ENCODE measurements at places on chromosomes 7 and 10.

GRCh38 chr10:103960103-103960502, 6.8 kb upstream of the SLK start:
- no peak for DNase-seq

DNA sequence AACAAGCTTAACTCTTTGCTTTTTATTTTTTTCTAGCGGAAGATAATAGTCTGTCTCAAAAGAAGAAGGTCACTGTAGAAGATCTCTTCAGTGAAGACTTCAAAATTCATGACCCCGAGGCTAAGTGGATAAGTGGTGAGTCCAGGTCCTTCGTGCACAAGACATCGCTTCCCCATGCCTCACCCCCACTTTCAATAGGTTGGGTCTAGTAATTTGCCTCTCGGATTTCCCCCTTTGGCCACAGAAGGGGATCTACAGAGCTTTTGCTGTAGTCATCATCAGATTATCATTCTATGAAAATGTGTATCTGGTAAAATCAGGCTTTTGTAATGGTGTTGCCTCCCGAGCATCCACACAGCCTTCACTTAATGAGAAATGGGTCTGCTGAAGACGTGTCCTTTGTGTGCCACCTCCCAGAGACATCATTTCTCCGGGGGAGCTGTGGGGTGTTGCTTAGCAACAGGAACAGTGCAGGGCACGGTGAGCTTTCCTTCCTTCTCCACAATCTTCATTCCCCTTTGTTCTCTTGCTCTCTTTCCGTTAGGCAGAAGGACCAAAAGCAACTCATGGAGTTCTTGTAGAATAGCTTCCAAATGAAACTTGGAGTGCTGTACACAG, 422.8 kb downstream of the DPP6 start:
- no peak for DNase-seq

GRCh38 chr10:128814782-128815181, 652.3 kb upstream of the MGMT start:
- DNase-seq = no peak

DNA sequence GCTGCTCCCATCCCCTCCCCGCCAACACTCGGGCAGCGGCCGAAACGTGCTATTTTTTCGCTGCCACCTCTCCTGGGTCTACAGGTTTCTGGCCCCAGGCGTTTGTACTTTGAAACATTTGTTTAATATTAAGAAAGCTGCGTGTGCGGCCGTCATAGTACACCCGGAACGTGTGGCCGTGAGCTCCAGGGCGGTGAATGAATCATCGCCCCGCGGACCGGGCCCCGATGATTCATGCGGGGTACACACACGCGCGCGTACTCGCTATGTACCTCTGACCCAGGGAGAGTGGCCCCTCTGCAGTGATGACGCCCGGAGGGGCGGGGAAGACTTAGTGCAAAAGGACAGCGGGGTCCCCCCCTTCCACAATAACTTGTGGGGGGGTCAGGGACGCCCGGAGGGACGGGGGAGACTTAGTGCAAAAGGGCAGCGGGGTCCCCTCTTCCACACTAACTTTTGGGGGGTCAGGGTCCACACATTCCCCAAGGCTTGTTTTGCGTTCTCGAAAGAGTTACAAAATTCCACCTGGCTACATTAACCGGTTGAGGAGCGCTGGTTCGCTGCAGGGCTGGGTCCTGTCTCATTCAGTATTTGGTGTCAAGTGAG, 56.5 kb upstream of the PCGF5 start:
- peak; percentile 80 for DNase-seq

DNA sequence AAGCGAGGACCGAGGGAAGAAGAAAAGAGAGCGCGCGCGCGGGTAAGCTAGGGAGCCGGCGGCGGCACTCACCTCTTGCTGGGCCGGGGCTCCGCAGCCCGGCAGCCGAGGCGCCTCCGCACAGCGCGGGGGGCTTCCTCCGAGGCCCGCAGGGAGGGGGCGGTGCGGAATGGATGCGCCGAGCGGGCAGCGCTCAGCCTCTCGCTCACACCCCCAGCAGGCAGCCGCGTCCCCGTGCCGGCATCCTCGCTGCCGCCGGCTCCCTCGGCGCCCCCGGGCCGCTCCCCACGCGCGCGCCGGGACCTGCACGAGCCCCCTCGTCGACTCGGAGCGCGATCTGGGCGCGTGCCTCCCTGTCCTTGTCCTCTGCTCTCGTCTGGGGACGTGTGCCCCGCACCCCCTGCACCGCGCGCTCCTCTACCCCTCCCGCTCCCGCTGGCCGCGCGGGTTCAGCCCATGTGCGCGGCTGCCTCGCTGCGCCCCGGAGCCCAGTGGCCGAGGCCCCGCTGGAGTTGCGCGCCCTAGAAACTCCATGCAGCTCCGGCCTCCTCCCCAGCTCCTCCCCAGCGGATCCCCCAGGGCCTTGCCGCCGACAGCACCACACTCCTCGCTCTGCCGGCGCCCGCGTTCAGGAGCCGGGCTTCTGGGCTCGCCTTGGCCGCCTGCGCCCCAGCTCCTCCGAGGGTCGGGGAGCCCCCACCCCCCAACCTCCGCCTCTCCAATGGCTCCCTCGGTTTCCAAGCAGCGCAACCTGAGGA, 75.3 kb downstream of the CALN1 start:
- no peak for DNase-seq

GRCh38 chr10:130179640-130180039, 43.4 kb downstream of the GLRX3 start:
- peak; percentile 68 for DNase-seq

DNA sequence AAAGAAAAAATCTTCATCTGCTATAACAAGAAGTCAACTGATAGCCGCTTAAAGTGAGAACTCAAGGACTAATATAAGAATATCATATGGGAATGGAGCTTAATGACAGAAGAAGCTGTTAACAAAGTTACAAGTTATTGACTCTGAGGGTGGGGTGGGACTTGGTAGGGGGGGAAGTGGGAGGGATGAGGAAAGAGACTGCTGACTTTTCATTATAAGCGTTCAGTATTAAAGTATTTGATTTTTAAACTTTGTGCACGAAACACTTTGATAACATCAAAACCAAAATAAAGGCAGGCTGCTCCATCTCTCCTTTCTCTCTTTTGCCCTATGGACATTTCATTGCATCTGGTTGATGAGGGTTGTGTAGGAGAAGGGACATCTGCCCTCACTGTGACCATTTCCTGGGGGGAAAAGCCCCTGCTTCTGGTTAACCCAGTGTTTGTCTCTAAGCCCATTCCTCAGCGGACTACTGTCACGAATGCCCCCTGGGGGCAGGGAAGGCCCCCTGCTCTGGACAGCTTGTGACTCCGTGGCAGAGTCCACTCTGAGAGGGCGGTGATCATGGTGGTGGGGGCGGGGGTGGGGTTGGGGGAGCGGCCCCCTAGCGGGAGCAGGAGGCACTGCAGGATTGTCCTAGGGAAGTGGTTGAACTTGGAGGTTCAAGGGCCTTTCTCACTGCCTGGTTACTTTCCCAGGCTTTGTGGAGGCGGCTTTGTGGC, 17.4 kb downstream of the SLC13A4 start:
- no peak for DNase-seq

DNA sequence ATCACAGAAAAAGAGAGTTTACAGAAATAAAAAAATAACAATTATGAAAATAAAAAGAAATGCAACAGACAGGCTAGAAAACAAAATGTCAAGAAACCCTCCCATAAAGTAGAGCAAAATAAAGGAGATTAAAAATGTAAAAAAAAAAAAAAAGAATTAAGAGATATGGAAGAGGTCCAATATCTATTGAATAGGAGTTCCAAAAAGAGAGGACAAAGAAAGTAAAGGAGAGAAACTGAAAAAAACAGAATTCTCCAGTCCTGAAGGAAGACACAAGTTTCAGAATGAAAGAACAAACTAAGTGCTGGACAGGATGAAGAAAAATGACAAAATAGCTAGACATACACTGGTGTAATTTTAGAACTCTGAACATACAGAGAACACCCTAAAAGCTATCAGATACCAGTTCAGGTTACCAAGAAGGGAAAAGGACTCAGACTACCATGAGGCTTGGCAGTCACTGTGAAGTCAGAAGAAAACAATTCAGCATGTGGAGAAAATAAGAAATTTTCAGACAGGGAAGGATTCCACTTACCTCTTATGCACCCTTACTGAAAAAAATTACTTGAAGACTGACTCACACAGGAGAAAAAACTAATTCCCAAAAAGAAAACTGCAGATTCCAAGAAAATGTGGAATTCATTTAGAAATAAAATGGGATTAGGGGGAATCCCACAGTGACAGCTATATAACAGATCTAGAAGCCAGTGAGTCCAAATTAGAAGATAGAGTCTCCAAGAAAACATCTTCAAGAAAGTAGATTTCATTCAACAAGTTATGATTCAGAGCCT, 40.4 kb upstream of the ABLIM1 start:
- peak; percentile 76 for DNase-seq

DNA sequence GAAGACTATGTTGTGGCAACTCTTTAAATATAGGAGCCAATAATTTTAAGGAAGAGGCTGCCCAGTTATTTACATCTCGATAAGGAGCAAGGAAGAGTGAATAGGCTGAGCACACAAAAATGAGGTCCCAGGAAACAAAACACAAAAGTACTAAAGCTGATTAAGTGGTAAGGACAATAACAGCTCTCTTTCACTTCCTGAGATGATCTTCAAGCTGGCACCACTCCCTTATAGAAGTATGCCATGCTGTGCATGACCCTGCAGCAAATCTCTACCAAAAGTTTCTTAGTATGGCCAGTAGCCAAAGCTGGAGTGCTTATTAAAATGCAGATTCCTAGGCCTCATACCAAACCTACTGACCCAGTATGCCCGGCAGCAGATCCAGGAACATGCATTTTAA, 39.7 kb downstream of the CADPS2 start:
- DNase-seq = no peak

- DNase-seq = peak; percentile 30
These were observed 26.2 kb upstream of the BMPR1A start for GRCh38 chr10:86730227-86730626.

GRCh38 chr10:133264461-133264860, 12.2 kb downstream of the ADAM8 start:
- no peak for DNase-seq

GRCh38 chr7:115009139-115009538, 87.2 kb downstream of the MDFIC start:
- peak; percentile 50 for DNase-seq

- DNase-seq = no peak
These were observed 382.5 kb upstream of the SORCS1 start for GRCh38 chr10:107546986-107547385.

DNA sequence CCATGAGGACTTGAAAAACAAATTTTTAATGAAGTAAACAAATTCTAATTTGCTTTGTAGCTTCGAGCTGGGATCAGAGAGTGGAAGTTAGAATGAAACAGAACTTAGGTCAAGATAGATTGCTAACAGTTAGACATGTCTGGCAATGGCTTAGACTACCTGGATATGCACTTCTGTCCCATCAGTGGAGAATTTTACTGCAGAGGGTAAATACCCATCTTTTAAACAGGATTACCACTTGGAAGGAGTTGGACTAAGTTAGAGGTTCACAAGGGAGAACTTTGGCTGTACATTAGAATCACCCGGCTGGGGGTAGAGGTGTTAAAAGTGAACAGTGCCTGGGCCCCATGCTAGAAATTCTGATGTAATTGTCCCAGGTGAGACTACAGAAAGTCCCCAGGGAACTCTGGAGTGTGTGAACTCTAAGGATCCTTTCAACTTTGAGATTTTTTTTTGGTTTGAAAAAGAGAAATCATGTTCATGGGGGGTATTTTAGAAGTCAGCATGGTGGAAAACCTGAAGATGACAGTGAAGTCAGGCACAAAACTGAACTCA, 35.5 kb downstream of the ENTPD1 start:
- DNase-seq = no peak

DNA sequence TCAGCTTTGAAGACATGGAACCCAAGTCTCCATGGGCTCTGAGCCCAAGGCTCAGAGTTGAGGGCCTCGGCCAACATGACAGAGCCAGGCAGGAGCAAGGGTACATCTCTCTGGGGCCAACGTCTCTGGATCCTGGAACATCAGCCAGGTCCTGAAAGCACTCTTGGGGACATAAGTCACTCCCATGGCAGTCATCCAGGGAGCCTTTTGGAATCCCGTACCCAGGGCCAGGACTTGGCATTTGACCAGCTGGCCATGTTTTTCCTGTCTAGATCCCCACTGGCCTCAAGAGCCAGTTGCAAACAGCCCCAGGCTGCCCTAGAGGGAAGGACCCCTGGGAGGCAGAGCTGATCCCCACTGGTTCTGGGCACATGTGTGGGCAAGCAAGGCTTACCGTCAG, 4.3 kb upstream of the CXCL12 start:
- no peak for DNase-seq

GRCh38 chr10:43922335-43923280, 273.9 kb upstream of the ZNF32 start:
- DNase-seq = no peak

- no peak for DNase-seq
These were observed 291.4 kb downstream of the KLF6 start for GRCh38 chr10:3493621-3494020.

DNA sequence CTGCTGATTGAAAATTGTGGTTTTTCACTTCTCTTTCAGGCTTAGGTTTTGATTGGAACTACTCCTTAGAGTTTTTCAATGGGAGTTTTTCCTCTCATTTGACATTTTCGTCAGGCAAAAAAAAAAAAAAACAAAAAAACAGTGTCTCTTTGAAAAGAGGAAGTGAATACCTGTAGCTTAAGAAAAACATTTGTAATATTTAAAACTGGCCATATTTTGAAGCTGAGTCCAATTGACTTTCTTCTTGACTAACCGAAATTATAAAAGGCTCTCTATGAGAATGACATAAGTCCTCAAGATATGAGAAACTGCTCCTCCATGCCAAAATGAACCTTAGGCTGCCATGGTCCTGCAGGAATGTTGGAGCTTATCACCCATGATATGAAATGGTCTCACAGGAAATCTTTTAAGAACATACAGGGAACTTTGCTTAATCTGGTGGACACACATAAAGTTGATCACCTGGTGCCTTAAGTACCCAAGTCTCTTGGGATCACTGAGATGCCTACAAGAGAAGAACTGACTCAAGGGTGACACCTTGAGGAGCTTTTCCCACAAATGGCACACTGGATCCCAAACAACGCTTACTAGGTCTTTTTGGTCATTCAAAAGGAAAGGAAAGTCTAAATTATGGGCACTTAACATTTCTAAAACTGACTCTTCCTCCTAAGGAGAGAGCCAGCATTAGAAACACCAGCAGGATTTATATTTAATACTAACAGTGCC, 263.4 kb downstream of the CDC14C start:
- DNase-seq = no peak

GRCh38 chr10:31372439-31372838, 53.4 kb downstream of the ZEB1 start:
- no peak for DNase-seq

GRCh38 chr7:149865437-149865836, 8.3 kb upstream of the ATP6V0E2 start:
- no peak for DNase-seq

- DNase-seq = no peak
These were observed 304.9 kb upstream of the ZMIZ1 start for GRCh38 chr10:78763651-78764395.

DNA sequence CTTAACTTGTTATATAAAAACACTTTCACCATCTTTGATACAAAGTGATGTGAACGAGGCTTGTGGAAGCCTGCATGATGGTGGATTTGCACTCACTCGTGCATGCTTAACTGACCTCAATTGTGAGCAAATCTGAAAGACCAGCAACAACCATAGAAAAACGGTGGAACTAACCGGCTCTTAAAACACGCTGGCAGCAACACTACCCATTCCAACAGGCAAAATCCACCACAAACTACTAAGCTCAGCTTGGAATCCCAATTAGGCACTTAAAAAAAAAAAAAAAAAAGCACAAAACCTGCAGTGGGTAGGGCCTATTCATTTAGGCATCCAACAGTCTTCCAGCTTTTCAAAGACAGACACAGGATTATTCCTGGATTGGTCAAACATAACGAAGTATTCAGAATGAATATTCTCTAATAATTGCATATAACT, 1.8 kb downstream of the GDI2 start:
- DNase-seq = peak; percentile 60

- DNase-seq = no peak
These were observed 22.8 kb downstream of the DNAH11 start for GRCh38 chr7:21565614-21566013.

All from fibroblast of lung (primary cell).